Mesothelial cell of epicardium (in vitro differentiated cells): ENCODE measurements at places on chromosomes 2 and 18. TPM values are rescaled to one million over a fixed set of nuclear protein-coding genes. Genes with fewer than 3 reads are reported as not detected.
A peak's percentile ranks its signal among the peaks of the same experiment; 100 is the strongest.

- DNase-seq = no peak
These were observed 1.1 kb upstream of the APCDD1 start for GRCh38 chr18:10453261-10453805.

CFAP53 gene
- total RNA-seq = 0.44 to 0.70 TPM (median 0.65 TPM) in 3 replicates

SH2D6 gene
- total RNA-seq = 0.35 to 0.79 TPM (median 0.38 TPM) in 3 replicates

RAB6C gene
- total RNA-seq = 0.16 to 0.18 TPM in 2 of 3 replicates, not detected in the other

CCDC85A gene
- total RNA-seq = 1.8 to 2.2 TPM (median 1.9 TPM) in 3 replicates

GRCh38 chr2:120786038-120786960 is 50.6 kb downstream of the GLI2 start:
- no peak for DNase-seq

GRCh38 chr2:219416235-219416602 is 2.0 kb upstream of the DES start:
- no peak for DNase-seq

- no peak for DNase-seq
These were observed 45.8 kb upstream of the OTOF start for GRCh38 chr2:26523750-26524149.

DNA sequence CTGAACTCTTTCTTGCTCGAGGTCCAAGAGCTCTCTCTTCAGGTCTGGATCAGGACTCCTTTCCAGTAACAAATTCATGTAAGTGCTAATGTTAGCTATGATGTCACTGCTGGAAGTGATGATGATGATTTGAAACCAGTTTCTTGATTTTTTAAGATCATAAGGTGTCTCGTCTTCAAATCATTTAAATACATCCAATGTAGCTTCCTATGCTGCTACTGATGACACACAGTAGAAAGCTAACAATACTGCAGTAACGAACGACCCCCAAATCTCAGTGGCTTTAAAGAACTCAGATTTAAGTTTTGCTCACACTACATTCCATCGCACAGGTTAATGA is 13.0 kb upstream of the LTBP1 start:
- DNase-seq = no peak

- DNase-seq = peak; percentile 61
These were observed 25.7 kb downstream of the ADI1 start for GRCh38 chr2:3493615-3494007.

- no peak for DNase-seq
These were observed 103.1 kb downstream of the MSTN start for GRCh38 chr2:189959450-189959849.

- DNase-seq = no peak
These were observed 2.8 kb upstream of the SULT6B1 start for GRCh38 chr2:37191253-37191652.

EN1 gene
- 17.7 to 18.3 TPM (median 17.9 TPM) in 3 replicates for total RNA-seq

DNA sequence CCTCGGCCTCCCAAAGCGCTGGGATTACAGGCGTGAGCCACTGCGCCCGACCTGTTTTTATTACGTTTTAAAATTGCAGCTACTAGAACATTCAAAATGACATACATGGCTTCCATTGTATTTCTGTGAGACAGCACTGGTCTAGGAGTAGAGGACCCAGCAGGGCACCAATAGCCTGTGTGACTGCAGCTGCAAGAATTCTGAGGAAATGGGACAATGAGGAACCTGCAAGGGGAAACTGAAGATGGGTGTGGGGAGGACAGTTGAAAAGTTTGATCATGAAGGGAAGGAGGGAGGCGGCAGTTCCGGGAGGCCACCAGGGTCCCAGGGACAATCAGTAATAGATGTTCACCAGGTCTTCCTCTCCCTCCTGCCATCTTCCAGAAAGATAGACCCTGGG is 13.9 kb upstream of the DNPEP start:
- no peak for DNase-seq

SRBD1 gene
- 16.2 to 22.6 TPM (median 19.3 TPM) in 3 replicates for total RNA-seq

DNA sequence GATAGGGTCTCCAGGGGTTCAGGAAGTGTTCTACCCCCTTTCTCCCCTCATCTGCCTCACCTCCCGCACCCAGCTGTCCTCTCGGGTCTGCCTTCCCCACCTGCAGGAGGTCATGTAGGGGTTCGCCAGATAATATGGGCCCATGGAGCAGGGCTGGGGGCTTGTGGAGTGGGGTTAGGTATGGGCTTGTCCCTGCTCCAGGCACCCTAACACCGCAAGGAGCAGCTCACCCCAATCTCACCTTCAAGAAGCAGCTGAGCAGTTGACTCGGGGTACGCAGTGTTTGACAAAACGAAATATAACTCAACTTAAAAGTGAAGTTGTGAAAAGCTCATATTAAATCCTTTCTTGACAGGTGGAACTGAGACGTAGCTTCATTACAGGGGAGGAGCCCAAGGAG is 99.6 kb downstream of the CTIF start:
- no peak for DNase-seq

CHRND gene
- not detected in 3 replicates for total RNA-seq

LYPD6 gene
- 16.2 to 17.4 TPM (median 16.6 TPM) in 3 replicates for total RNA-seq

NYAP2 gene
- total RNA-seq = not detected in 3 replicates

DNA sequence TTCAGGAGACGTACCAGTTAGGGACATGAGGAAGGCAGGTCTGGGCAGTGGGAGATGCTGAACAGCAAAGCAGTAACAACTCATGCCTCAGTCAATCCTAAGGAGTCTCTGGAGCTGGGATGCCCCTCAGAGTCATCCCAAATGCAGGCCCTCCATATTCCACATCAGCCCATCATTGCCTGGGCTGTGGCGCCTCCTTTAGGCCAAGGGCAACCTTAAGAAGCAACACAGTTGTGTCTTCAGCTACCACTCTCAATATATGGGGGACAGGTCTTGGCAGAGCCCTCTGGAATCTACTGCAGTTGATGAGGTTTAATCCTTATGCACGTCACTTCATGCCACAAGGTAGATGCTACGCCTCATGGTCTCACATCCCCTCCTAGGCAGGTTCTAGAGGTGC is 682.0 kb upstream of the RAB6C start:
- DNase-seq = no peak

AMER3 gene
- not detected in 3 replicates for total RNA-seq

GRCh38 chr2:207734636-207735512 is 23.4 kb downstream of the CCNYL1 start:
- DNase-seq = no peak

SNTG2 gene
- not detected in 3 replicates for total RNA-seq

KIF5C gene
- total RNA-seq = 1.3 to 2.3 TPM (median 1.3 TPM) in 3 replicates

GIGYF2 gene
- total RNA-seq = 75.3 to 78.8 TPM (median 76.9 TPM) in 3 replicates

DNA sequence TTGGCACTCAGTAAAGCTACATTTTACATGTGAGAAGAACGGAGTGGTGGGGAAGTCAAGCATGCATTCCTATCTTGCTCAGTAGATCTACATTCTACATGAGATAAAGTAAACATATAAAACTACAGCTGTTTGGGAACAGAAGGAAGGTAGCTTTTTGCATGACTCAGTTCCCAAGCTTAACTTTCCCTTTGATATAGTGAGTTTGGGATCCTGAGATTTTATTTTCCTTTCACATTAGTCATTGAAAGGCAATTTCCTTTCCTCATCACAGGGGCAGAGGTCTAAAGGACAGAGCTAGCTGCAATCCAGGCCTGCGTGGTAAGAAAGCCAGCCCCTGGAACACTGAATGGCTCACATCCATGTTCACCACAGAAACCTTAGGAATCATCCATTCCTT is 257.2 kb downstream of the SRBD1 start:
- DNase-seq = no peak

- no peak for DNase-seq
These were observed 98.2 kb upstream of the MAP3K20 start for GRCh38 chr2:172977270-172978062.

DNA sequence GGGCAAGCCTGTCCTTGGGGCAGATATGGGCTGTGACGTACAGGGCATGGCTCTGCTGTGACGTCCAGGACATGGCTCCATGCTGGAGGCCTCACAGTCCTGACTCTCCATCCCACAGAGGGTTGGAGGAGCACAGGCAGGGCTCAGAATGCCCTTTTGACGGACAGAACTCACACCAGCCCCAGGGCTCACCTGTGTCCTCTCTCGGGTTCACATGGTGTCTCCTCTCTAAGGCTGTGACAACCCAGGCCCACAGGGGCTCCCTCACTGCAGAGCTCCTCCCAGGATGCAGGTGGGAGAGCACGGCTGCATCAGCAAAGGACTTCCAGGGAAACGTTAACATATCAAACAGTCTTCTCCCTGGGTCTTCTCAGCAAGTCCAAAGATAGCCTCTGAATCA is 133.8 kb downstream of the EIPR1 start:
- no peak for DNase-seq

GATA6 gene
- total RNA-seq = 99.0 to 108 TPM (median 106 TPM) in 3 replicates

DNA sequence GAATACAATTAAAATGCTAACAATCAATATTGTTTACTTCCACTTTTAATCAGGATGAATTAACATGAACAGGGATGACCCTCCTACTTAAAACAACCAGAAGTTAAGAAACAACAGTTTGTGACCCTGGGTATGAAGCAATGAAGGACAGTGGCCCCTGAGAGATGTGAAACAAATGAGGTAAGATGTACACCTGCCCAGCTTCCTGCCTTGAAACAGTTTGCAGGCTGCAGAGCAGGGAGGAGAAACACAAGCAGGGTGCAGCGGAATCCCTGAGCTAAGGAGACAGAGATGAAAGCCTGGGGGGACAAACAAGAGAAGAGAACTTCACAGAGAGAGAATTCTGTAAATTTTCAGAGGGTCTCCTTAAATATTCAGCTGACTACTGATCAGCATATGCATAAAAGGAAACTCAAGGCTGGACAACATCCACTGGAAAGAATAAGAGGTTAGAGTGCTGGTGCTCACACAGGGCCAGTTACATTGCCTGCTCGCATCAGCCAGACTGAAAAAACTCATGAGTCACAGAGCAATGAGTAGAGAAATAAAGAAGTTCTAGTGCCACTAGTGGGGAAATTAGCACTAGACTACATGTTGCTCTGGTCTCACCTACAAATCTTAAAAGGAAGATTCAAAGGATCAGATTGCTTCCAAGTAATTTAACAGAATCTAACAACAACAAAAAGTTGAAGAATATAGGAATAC is 106.4 kb downstream of the PID1 start:
- no peak for DNase-seq

GRCh38 chr2:39128919-39129391 is 8.1 kb upstream of the SOS1 start:
- no peak for DNase-seq

DNA sequence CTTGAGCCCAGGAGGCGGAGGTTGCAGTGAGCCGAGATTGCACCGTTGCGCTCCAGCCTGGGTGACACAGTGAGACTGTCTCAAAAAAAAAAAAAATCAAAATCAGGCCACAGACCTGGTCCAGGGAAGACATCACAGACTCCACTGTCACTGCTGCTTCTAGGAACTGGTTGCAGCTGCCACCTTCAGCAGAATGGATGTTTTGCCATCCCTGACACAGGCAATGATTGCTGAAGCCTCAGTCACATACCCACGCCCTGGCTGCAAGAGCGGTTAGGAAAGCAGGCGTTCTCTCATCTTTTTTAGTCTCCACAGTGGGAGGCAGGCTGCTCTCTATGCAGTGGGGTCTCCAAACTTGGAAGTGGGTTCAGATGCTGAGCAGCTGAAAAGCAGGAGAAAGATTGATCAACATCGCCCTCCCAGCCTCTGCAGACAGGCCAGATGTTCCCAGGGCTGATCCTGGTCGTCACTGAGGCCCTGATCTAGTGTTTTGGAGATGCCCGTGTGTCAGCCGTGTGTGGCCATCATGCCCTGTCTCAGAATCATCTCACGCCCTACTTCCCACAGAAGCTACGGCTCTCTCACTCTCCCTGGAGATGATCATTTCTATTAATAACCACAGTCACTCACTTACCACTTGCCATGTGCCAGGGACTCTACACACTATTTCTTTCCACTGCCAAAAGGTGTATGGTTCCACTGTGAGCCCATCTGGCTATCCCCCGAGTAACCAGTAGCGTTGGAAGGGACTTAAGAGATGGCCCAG is 91.8 kb downstream of the PLB1 start:
- no peak for DNase-seq

DNA sequence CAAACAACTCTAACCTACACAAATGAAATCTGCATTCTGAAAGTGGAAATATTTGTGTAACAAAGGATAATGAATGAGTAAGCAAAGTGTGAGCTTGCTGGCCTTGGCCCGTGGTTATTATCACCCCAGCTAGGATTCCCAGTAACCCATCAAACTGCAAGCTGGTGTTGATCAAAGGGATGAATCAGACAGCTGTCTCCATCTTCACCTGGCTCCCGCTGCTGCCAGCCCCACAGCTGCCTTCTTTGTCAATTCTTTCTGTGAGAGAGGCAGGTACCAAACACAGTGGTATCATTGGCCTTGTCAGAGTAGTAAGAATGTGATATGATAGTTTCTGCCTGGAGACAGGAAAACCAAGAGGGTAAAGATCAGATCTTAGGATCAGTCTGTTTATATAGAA is 25.2 kb upstream of the RGPD4 start:
- no peak for DNase-seq

EPHA4 gene
- total RNA-seq = 20.5 to 20.9 TPM (median 20.6 TPM) in 3 replicates
